ENCODE measurements at places on chromosomes 5 and 9.

- DNase-seq: no peak
These were observed 3.6 kb upstream of the PSMD5 start for GRCh38 chr9:120846251-120846889.

- peak; percentile 58 for DNase-seq
These were observed 18.1 kb downstream of the GSN start for GRCh38 chr9:121285835-121286687.

GRCh38 chr5:145221416-145221815, 613.7 kb downstream of the PRELID2 start:
- no peak for DNase-seq

- peak; percentile 50 for DNase-seq
These were observed at the start of gene EFNA5 for GRCh38 chr5:107670932-107671741. EFNA5 (minus strand) TSS chr5:107670937.

GRCh38 chr9:111969061-111969460, 72.4 kb downstream of the UGCG start:
- DNase-seq: no peak

DNA sequence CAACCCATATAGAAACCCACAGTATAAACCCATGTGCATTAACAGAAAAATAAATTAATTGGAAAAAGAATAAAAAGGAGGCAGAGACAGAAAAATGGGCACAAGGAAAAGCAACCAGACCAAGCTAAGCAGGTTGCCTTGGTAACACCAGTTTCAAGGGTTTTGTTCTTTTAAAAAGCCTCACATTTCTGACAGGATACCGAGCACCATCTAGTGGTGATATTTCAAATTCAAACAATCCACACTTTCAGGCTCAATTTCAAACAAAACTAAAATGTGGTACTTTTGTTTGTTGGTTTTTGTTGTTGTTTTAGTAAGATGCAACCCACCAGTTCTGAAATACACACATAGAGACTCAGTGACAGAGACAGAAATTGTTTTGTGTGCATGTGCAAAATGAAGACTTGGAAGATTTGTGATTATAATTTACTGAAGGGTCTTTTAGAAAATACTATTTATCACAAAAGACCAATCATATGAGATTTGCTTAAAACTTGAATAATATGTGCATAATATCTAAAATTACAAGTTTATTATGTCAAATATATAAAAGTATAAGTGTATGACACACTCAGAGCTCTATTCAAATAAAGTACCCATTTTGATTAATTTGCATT, 318.2 kb downstream of the SLCO4C1 start:
- peak; percentile 74 for DNase-seq

DNA sequence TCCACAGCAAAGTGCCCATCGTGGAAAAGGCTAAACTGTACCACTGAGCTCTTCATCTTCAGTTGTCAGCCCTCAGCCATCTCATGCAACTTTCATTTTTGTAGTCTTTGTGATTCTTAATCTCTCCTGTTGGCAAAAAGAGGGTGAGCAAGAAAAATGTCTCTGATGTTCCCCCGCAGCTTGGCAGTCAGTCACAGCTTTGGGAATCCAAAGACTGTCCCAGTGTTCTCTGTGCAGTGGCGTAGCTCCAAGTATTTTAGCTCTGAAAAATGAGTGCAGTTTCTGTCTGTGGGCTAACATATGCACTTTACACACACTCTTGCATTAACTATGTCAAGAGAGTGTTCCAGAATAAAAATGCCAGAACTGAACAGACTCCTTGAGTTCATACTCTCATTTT, 372.2 kb downstream of the TMEM232 start:
- DNase-seq: no peak

GRCh38 chr9:134618833-134619447, 22.7 kb upstream of the COL5A1 start:
- no peak for DNase-seq

GRCh38 chr5:145991044-145991575, 54.7 kb downstream of the SH3RF2 start:
- no peak for DNase-seq

GRCh38 chr5:42321785-42322184, 101.5 kb upstream of the GHR start:
- no peak for DNase-seq

DNA sequence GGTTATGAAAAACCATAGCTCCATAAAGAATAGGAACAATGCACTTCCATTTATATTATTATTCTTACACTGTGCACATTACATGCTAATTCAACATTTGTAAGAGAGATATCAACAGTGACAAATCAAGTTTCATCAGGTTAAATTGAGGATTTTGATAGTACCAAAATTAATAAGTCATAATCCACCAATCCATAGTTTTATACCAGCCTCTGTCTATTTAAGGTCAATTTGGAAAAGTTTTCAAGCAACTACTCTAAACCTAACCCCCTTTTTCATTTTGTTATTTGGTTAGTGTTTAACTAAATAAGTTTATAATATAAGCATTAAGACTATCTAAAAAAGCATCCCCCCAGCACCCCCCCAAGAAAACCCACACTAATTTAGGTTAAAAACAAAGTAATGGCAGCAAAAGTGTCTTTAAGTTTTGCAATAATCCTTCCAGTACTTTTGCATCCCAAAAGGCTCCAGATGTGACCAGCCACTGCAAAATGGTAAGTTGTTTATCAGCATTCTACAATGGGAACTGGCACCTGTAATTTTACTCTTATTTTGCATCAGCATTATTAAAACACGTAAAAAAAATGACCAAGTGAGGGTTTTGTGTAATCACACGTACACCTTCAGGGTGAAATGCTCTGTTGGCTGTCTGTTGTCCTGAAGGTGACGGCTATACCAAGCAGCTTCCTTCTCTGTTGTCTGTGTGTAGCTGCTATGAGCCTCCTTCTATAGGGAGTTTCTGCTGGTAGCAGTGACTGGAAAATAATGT, 36.8 kb upstream of the SSBP2 start:
- DNase-seq: no peak

- peak; percentile 68 for DNase-seq
These were observed 12.8 kb downstream of the RALGPS1 start for GRCh38 chr9:126927419-126927818.

- no peak for DNase-seq
These were observed 61.7 kb downstream of the GLRA1 start for GRCh38 chr5:151862811-151863472.

DNA sequence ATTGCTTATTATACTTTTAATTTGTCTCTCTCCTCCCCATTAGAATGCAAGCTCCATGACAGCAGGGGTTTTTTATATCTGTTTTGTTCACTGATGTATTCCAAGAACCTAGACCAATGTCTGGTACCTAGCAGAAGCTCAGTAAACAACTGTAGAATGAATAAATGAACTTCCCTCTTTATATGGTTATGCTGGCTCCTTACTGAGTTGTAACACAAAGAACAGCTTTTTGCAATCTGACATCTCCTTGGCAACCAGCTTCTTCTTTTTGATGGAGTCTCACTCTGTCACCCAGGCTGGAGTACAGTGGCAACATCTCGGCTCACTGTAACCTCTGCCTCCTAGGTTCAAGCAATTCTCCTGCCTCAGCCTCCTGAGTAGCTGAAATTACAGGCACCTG, 13.6 kb downstream of the TRMO start:
- DNase-seq: no peak

GRCh38 chr5:169197343-169197742, 103.6 kb downstream of the SLIT3 start:
- DNase-seq: no peak

DNA sequence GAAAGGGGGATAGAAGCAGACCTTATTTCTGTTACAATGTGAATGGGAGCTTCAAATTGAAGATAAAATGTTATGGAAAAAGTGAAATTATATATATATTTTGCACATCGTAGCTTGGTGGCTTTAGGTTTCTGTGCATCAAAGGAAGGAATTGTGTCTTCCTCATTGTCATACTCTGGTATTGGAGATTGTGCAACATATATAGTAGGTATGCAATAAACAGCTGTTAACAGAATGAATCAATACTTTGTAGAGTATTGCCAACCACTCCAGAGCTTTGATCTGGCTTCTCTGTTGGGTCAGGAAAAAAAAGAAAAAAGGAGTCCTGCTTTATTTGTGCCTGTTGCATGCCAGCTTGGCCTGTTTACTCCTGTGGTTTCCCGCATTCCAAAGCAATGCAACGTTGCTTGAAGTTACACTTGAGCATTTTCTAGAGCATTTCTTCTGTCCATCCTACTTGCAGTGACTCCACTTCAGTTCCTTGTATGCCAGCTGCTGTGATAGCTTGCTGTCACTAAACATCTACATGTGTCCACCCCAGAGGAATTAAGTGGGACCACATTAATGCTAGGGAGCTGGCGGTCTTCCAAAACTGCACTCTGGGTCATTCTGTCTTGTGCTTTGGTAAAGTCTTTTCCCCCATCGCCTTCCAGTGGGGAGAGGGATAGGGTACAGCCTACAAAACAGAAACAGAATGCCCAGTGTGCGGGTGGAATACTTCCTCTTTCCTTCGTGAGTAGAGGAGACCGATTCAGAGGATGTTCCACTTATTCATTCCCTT, 62.0 kb upstream of the MEF2C start:
- no peak for DNase-seq

DNA sequence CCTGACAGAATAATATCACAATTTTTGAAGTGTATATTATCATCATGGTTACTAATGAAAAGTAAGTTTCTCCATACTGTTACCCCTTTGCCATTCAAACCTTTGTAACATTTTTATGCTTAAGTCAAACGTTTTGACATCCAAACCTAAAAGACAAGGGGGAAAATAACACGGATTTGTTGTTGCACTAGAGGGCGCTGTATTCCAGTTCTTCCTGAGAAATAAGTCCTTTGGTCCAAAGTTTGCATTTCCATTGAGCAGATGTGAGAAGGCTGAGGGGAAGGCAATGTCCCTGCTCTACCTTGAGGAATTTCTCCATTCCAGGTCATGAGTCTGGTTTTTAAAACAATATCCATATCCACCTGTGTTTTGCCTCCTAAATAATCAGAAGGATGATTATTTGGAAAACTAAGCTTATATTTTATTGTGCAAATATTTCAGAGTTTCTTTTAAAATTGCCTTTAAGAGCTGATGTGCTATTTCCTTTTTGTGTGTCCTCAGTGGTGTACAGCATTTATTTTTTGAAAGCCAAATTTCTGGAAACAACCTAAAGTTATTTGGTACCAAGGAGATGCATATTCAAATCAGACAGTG, 9.7 kb downstream of the LECT2 start:
- DNase-seq: peak; percentile 61

- no peak for DNase-seq
These were observed 23.2 kb upstream of the NCS1 start for GRCh38 chr9:130149031-130149430.

DNA sequence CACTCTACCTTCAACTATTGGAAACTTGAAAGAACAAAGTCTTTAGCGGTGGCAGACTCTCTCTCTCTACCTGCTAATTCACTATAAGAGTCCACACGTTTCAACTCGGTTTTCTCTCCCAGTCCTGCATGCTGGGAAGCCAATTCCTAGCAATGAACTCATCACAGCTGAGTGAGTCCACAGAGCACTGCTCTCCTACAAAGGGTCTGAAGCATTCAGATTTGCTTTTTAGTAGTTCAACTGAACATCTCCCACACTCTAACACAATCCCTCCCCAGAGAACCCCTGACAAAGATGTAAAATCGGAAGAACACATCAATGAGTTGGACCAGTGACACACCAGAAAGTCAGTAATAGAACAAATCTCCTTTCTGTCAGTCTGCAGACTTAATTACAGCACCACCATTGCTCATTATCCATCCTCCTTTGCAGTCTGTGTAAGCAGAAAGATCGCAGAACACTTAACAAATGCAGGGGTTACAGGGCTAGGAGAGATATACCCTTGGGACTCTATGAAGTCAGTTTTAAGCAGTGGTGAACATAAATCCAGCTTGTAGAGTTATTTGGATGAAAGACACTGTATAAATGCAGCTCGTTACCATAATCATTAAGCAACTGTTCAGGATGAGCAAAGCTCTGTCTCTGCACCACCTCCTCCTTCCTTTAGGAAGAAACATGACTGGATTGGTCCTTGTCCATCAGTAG, 353.4 kb upstream of the GRIA1 start:
- no peak for DNase-seq

DNA sequence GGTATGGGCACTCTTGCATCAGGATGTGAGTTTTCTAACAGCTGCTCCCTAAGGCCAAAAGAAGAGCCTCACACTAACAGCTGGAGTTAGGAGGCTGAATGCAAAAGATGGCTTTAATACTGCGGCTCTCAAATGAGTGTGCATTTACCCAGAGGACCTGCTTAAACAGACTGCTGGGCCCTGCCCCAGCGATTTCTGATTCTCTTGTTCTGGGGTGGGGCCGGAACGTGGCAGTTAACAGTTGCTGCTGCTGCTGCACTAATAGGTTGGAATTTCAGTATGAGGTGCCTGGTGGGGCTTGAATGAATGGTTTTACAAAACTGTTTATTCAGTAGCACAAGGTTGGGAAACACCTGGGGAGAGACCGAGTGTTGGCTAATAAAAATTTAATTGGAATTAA, 26.1 kb downstream of the HMGCR start:
- no peak for DNase-seq

DNA sequence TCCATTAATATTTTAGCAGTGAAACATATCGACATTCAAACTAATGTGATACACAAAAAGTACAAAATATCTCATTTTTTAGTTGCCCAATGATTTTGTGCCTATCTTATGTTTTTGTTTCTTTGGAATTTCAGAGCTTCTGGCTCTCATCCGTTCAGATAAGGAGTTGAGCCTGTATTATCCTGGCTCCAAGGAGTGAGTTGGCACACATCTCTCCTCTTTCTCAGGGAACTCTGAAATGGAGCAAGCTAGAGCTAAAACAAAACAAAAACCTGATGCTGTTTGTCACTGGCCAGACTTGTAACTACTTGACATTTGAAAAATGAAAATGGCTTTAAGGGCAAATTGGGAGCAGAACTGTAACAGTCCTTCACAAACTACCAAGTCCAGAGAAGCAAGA, 131.3 kb upstream of the SLC28A3 start:
- no peak for DNase-seq

DNA sequence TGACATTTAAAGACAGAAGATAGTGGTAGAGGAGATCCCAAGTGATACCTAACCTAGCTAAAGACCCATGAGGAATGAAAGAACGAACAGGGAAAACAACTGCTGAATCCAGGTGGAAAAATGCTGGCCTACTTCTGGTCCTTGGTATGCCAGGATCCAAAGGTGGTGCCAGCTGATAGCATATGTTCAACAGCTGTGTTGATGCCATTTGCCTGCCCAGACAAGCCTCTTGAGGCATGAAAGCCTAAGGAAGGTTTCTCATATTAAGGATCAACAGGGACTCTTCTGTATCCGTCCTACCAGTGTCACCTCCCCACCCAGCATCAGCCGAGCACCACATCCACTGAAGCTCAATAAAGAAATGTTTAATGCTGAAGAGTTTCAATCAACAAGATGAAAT, 225.7 kb upstream of the DMRT1 start:
- no peak for DNase-seq
